Activated T-cell treated with anti-CD3 and anti-CD28 coated beads, Interleukin-2, amount 50 U/mL, for 4 hours (primary cell): ENCODE measurements at places on chromosomes 7 and 10. TPM values are rescaled to one million over a fixed set of nuclear protein-coding genes. Genes with fewer than 3 reads are reported as not detected.

DNA sequence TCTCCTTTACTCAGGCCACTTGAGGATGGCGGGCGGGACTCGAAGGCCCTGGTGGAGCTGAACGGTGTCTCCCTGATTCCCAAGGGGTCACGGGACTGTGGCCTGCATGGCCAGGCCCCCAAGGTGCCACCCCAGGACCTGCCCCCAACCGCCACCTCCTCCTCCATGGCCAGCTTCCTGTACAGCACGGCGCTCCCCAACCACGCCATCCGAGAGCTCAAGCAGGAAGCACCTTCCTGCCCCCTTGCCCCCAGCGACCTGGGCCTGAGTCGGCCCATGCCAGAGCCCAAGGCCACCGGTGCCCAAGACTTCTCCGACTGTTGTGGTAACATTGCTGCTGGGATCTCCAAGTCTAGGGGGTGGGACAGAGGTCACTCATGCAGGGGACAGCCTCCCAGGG, 65.7 kb downstream of the GTF2IRD1 start:
- no peak for DNase-seq

OR2A7 gene
- 0.58 TPM for total RNA-seq

NHLRC2 gene
- 20.8 TPM for total RNA-seq

DNA sequence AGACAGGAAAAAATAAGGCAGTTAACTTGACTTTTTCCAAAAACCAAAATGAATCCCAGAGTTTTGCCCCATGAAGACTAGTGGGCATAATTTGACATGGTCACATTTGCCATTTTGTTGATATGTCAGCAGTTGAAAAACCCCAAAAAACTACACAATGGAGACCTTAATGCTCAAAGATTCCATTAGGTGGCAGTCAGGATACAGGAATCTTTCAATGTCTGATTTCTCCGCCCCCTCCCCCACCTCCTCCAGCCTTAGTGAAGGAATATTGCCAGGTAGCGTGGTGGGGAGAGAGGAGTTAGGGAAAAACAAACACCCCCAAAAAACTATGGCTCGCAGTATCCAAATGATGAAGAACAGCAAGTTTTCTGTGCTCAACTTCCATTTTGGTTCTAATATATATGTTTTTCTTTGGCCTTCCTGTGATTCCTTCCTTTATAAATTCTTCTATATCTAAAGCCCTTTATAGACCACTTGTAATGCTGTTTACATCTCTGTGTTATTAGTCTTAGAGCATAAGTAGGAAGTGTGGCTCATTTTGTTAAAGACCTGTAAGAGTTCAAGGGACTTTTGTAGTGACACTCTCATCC, 6.7 kb upstream of the SMNDC1 start:
- DNase-seq = peak; percentile 25

DNA sequence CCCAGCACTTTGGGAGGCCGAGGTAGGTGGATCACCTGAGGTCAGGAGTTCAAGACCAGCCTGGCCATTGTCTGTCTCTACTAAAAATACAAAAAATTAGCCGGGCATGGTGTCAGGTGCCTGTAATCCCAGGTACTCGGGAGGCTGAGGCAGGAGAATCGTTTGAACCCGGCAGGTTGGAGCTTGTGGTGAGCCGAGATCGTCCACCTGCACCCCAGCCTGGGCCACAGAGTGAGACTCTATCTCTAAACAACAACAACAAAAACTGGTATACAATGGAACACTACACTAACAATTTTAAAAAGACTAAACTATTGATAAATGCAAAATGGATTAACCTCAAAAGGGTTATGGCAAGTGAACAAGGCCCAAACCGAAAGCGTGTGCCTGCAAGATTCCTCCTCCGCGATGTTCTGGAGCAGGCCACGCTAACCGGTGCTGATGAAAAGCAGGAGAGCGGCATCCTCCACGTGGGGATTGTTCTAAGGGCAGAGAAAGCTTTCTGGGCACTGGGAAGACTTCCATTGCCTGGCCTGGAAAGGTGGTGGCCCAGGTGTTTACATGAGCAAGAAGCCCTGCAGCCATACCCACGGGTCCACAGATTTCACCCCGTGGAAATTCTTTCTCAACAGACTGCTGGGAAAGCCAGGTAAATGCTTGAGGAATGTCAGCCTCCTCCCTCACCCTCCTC, 53.8 kb downstream of the PDGFA start:
- no peak for DNase-seq

RBM20 gene
- total RNA-seq = 0.03 TPM

- no peak for DNase-seq
Observed at GRCh38 chr7:39894904-39895303, 55.2 kb upstream of the CDK13 start.

GRCh38 chr10:63767138-63767801, 246.1 kb downstream of the REEP3 start:
- no peak for DNase-seq

C10orf143 gene
- total RNA-seq = 3.0 TPM

GRCh38 chr7:150401861-150402631, 22.9 kb downstream of the ZNF775 start:
- no peak for DNase-seq

GRCh38 chr7:155003092-155003375, at the start of gene PAXIP1:
Gene PAXIP1, minus strand, starts transcription at chr7:155003124. Its CDS starts 195 bp downstream, at chr7:155002929.
- peak; percentile 56 for DNase-seq

- no peak for DNase-seq
Observed at GRCh38 chr10:79403441-79404230, 41.8 kb downstream of the ZCCHC24 start.

- DNase-seq = no peak
Observed at GRCh38 chr7:142556740-142557139, 192.5 kb upstream of the PRSS1 start.

ALOX5 gene
- total RNA-seq = 0.46 TPM

DNA sequence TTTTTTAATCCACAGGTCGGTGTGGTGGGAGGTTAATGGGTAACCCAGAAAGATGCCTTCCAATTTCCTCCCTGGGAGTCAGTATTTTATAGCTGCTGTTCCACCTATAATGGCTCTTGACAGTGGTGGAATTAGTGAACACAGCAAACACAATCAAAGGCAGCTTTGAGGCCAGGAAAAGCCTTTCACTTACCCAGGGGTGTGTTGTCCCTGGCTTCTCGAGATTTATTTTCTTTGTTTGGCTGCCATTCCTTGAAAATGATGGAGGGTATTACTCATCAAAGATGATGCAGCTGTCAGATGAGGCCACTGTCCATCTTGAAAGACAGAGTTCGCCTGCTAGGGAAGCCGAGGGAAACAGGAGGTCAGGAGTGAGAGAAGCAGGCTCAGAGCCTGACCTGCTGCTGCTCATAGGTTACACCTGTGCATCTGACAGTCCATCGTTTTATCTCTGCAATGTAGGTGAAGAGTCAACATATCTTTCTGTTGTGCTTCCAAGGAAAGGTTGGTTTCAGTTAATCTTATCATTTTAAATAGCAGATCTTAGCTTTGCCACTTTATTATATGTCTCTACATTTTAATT, 221.6 kb downstream of the XPNPEP1 start:
- no peak for DNase-seq

MEIG1 gene
- total RNA-seq = not detected

DNA sequence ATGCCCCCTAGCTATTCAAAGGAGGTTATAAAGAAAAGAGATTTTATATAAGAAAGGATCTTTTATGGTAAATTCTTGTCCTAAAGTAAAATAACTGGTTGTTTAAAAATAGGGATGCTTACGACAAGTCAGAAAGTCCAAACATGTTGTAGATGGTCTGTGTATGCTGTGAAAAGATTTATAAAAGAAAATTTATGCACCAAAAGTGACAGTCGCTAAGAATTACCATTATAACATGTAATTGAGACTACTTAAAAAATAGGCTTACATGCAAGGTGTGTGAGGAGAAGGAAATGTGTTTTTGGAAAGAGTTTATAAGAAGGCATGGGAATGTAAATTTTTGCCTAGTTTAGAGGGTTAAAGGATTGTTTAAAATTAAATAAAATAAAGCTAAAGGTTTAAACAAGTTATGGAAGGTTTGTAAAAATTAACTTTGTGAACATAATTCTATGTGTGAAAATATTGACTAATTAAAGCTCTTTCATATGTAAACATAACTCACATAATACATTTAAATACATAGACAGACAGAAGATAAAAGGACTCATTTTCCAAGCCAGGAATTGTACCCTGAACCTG, 118.5 kb downstream of the LYZL1 start:
- no peak for DNase-seq

SFRP4 gene
- total RNA-seq = not detected

LRIT2 gene
- not detected for total RNA-seq

- no peak for DNase-seq
Observed at GRCh38 chr10:78513330-78513729, 479.7 kb downstream of the RPS24 start.

- DNase-seq = peak; percentile 55
Observed at GRCh38 chr10:90857635-90858460, at the start of gene HTR7. Gene HTR7, minus strand, starts transcription at chr10:90858039. Its CDS starts 368 bp downstream, at chr10:90857671.

- no peak for DNase-seq
Observed at GRCh38 chr7:33673029-33673700, 232.2 kb upstream of the BMPER start.

CALD1 gene
- total RNA-seq = 2.7 TPM

- DNase-seq = no peak
Observed at GRCh38 chr7:80705130-80705781, 66.8 kb downstream of the CD36 start.

DNA sequence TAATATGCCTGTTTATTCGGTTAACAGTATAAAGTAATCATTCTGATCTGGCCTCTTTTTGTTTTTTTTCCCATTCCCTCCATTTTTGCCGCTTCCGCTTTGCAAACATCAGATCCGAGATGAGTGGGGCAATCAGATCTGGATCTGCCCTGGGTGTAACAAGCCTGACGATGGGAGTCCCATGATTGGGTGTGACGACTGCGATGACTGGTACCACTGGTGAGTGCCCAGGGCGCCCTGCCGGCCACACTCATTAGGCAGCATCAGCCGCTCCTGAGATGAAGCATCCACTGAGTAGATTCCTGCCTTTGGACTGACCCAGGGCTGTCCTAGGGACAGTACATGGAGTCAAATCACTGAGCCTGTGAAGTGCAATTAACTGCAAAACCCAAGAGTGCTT, 40.9 kb upstream of the GATA3 start:
- DNase-seq = no peak
